MV-4-11 (cell line): ENCODE measurements at places on chromosomes 1 and 21.

GRCh38 chr1:224082146-224082545, 31.8 kb upstream of the FBXO28 start:
- no peak for DNase-seq

DNA sequence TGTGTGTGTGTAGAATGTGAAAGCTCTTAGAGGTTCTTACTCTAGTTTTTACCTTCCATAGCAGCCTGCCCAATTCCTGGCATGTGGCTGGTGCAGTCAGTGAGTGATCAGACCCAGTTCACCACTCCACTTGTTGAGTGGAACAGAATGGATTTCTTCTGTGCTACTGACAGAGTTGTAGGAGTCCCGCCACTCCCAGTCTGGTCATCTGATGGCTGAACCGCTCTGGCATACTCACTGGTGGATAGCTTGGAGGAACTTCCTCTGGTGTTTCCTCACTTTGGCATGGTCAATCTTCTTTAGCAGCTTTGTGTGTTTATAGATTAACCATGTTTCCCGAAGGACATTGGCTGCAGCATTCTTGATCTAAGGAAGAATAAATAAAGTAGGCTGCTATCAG, 106.7 kb upstream of the ADAR start:
- DNase-seq: peak; percentile 73

DNA sequence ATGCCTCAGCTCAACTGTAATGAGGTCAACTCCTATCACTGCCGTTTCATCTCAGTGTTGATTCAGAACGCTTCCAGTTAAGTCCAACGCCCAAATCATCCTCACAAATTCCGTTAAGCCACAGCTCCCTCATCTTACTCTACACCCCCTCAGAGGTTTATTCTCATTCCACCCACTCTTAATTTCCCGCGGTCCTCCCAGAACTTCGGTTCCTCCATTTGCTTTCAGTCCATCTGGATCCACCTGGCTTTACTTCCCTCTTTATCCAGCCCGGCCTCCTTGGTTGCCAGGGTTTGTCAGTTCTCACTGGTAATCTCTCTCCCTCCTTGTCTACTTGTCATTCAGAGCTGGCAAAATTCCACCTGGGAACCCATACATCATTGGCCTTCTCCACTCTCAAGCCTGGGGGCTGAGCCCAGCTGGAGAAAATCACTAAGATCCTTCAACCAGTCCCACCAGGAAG, 51.3 kb upstream of the RUNX1 start:
- DNase-seq: no peak

DNA sequence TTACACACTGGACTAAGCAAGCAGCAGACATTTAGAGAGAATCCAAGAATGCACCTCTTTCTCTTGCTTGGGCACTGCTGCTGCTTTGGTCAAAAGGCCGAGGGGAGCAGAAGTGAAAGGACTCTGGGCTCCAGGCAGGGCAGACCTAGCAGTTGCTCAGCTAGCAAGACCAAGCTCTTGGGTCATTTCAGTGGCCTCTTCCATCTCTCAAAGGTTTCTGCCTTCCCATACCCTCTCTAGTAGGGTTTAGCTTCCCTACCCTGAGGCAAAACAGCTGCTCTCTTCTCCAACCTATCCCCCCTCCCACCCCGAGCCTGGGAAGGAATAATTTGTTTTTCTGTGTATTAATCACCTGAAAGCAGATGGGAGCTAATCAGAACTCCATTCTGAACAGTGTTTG, 25.8 kb downstream of the TFAP2E start:
- DNase-seq: no peak

DNA sequence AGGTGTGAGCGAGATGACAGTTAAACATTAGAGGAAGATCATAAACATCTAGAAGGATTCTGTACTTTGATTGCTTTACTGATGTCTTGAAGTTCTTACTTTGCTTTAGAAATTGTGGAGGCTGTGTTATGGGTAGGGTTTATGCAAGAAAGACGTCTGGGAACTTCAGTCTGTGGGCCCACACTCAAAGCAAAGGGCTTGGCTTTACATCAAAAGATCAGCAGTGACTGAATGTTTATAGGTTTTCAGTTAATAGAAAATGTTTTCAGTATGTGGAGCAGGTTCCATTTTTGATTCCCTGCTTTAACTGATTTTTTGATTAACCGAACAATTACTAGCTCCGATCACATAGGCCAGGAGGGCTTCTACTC, 31.9 kb downstream of the PEX14 start:
- no peak for DNase-seq

GRCh38 chr21:28133116-28133515, 859.6 kb downstream of the LTN1 start:
- no peak for DNase-seq

DNA sequence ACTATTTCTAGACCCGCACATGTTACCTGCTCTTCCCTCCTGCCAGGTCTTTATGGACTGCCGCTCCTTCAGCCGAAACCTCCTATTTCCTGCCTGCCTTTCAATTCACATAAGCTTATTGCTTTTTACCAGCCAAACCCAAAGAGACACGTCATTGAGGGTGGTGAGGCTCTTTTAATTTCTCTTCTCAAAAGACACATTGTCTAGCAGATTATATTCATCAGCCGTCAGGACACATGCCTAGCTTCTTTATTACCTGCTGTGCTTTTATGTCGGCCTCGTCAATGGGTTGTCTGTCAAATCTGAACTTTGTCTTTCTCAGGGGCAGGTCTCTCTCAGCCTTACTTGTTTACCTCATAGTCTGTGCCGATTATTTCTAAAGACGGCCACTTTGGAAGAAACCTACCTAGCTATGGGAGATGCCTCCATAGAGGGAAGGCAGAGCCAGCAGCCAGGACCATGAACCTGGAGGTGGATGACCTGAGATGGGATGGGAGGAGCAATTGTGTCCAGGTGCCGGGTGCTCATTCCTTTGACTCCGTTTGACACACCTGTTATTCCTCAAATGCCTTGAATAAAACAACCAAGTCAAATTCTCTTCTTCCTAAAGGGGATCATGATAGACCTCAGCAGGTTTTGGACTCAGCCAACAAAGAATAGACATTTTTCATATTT, 42.0 kb downstream of the ZBTB18 start:
- no peak for DNase-seq

DNA sequence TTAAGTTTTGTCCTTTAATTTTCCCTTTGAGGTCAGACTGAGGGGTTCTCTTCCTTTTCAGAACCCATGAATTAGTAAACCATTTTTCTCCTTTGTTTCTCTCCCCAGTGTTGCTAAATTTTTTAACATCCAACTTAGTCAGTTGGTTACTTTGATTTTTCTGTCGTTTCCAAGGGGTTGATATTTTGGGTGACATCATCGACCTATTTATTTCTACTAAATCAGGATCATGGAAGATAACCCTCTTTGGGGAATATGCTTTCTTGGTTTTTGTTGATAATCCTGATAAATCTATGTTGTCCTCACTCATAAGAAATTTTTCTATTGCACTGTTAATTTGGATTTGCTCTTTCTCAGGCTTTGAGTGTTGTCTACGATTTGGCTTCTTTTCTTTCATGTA, 40.9 kb downstream of the LRRC53 start:
- DNase-seq: no peak
